ENCODE measurements at places on chromosomes 13 and 19. TPM values are rescaled to one million over a fixed set of nuclear protein-coding genes. Genes with fewer than 3 reads are reported as not detected.

DNA sequence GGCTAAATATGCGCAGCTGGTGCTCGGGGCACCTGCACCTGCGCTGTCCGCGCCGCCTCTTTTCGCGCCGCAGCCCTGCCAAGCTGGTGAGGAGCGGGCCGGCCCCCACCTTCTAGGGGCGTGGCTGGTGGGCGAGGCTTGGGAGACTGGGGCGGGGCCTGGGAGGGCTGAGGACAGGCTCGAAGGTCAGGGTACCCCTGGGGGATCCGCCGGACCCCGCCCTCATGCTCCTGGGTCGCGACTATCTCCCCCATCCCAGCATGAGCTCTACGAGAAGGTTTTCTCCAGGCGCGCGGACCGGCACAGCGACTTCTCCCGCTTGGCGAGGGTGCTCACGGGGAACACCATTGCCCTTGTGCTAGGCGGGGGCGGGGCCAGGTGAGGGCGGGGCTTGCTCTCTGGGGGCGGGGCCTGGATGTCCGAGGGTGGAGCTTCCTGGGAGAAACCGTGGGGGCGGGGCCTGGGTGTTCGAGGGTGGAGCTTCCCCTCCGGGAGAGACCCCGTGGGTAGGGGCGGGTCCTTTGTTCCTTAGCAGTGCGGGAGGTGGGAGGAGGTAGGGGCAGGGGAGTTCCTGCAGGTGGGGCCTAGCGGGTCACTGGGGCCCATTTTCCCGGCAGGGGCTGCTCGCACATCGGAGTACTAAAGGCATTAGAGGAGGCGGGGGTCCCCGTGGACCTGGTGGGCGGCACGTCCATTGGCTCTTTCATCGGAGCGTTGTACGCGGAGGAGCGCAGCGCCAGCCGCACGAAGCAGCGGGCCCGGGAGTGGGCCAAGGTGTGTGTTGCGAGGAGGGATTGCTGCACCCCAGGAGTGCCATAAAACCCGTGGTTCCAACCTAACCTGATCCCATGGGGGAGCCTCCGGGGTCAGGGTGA is 19.7 kb downstream of the PNPLA6 start:
- peaks cover 39% of the 10 kb centered on the region for H3K36me3 ChIP-seq
- H3K27me3 ChIP-seq, result no peaks in the 10 kb centered on the region
- DNase-seq, result no peak
- no peak overlapping the region for H3K4me3 ChIP-seq
- no peaks in the 10 kb centered on the region for H3K4me1 ChIP-seq
- no peak overlapping the region for H3K27ac ChIP-seq

GRCh38 chr19:30162718-30163117 is 209.5 kb upstream of the ZNF536 start:
- no peak overlapping the region for H3K4me3 ChIP-seq
- H3K4me1 ChIP-seq, result no peaks in the 10 kb centered on the region
- no peaks in the 10 kb centered on the region for H3K36me3 ChIP-seq

DNA sequence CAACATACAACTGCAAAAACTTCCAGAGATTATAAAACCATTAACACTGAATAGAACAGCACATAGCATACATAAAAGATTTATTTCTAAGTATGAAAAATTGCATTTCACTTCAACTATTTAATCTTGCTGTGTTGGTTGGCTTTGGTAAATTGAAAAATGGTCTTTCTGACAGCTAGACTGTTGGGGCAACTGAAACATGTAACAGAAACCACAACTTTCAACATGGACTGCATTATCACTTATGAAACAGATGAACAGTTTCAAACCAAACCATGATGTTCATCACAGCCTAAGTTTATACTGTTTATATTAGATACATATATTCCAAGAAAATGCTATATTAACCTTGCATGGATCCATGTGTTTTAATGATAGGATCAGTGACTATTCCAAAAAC is 324.1 kb upstream of the PCDH9 start:
- H3K36me3 ChIP-seq, result peaks cover 13% of the 10 kb centered on the region
- no peak for DNase-seq
- no peaks in the 10 kb centered on the region for H3K27me3 ChIP-seq
- H3K27ac ChIP-seq, result no peak overlapping the region
- peaks cover 5% of the 10 kb centered on the region for H3K4me1 ChIP-seq

DNA sequence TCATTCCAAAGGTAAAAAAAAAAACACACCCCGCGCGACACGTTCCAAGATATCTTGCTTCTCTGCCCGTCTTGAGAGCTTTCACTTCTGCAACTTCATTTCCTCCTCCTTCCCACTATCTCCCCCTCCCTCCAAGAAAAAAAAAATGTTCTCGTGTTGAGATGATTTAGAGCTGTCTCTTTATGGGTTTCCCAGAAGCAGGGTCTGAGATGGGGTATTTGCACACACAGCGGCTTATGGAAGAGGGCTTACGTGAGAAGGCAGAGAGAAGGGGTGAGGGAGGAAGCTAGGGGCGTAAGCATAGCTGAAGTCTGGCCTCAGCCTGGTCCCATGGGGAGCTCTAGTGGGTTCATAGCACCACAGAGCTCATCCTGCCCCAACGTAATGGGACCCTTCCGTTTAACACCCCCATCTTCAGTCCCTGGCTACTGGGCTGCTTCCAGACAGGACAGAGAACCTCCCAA is 31.3 kb upstream of the USE1 start:
- H3K27me3 ChIP-seq, result no peaks in the 10 kb centered on the region
- H3K4me1 ChIP-seq, result no peaks in the 10 kb centered on the region
- peaks cover 44% of the 10 kb centered on the region for H3K36me3 ChIP-seq
- no peak overlapping the region for H3K4me3 ChIP-seq
- no peak overlapping the region for H3K27ac ChIP-seq
- DNase-seq, result no peak

DNA sequence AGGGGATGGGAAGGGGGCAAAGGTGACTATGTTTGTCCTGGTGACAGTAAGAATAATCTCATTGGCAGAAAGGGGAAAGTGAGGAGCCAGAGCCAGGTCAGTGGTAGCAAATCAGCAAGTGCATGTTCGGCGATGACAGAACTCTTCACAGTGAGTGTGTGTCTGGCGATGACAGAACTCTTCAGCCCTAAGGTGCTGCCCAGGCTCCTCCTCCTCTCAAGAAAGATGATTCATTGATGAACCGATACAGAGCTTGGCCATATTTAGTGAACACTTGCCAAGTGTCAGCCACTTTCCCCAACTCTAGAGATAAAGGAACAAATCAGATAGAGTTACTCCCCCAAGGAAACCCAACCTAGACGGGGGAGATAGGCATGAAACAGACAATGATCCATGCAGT is 199.3 kb upstream of the UBL3 start:
- no peak overlapping the region for H3K4me3 ChIP-seq
- H3K36me3 ChIP-seq, result no peaks in the 10 kb centered on the region
- H3K4me1 ChIP-seq, result peaks cover 23% of the 10 kb centered on the region
- no peak overlapping the region for H3K27ac ChIP-seq

DNA sequence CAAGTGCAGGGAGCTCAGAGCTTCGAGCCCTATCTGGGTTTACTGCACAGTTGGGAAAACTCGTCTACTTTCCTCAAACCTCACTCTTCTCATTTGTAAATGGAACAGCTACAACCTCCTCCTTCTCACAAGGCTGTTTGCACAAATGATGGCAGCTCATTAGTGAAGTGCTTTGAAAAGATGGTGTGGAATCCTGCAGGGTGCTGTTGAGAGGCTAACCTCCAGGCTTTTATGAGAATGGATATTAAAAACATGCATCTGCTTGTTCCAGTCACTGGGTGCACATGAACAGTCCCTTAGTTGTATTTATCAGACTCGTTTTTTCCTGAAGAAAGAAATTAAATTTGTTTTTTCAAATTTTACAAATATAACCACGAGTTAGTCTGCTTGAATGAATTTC is 36.6 kb downstream of the PCDH8 start:
- H3K36me3 ChIP-seq, result no peaks in the 10 kb centered on the region
- H3K27me3 ChIP-seq, result no peaks in the 10 kb centered on the region
- no peak overlapping the region for H3K27ac ChIP-seq
- DNase-seq, result no peak
- no peak overlapping the region for H3K4me3 ChIP-seq

DNA sequence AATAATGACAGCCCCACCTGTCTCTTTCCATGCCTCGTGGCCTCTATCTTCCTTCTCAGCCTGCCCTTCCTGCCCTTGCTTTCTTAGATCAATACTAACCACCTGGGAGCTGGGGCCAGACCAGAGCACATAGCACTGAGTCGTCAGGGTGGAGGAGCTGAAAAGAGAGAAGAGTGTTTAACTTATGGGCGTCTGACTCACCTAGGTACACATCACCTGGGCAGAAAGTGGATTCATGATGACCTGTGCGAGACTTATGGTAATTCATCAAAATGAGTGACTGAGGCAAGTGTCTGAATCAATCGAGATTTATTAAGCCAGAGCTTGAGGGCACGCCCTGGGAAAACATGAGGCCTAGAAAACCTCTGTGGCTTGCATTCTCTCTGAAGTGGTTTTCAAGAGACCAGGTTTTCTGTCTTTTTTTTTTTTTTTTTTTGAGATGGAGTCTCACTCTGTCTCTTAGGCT is 19.2 kb downstream of the CEACAM6 start:
- H3K36me3 ChIP-seq, result no peaks in the 10 kb centered on the region
- no peak overlapping the region for H3K27ac ChIP-seq
- peak; percentile 85 for DNase-seq
- H3K4me3 ChIP-seq, result no peak overlapping the region
- H3K4me1 ChIP-seq, result peaks cover 7% of the 10 kb centered on the region
- H3K27me3 ChIP-seq, result peaks cover 48% of the 10 kb centered on the region

DNA sequence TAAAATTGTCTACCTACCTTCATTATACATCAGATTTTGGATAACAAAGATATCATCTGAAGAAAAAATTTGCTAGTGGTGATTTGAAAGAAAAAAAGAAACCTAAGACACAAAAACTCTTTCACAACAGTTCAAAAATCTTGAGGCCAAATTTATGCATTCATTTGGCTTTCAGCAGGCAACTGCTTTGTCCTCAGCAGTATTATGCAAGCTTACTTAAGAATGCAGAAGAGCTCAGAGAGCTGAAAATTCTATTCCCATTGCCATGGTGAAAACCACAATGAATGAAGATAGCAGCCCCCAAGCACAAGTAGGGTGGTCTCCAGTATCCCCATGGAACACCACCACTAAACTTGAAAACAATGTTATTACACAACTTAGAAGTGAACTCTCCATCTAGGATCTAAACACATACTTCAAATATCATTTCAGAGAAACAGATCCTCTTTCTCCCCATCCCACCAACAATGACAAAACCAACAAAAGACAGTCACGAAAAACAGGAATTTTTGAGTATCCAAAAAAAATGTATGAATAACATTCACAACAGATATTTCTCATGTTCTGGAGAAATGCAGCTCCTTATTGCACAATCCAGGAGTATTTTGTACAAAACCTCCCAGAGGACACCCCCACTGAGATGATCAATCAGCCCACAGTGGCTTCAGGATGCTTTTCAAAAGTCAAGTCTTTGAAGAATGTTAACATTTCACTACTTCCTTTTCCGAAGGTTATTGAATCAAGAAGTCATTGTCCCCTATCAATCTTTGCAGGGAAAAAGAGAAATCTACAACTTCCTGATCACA is 192.7 kb downstream of the LHFPL6 start:
- H3K4me3 ChIP-seq, result no peak overlapping the region
- H3K27ac ChIP-seq, result no peak overlapping the region
- no peaks in the 10 kb centered on the region for H3K27me3 ChIP-seq
- no peaks in the 10 kb centered on the region for H3K36me3 ChIP-seq
- H3K4me1 ChIP-seq, result peaks cover 6% of the 10 kb centered on the region

GRCh38 chr13:78607409-78608251 is 4.3 kb upstream of the POU4F1 start:
- no peak overlapping the region for H3K27ac ChIP-seq
- H3K4me1 ChIP-seq, result peaks cover 9% of the 10 kb centered on the region
- no peak overlapping the region for H3K4me3 ChIP-seq

DNA sequence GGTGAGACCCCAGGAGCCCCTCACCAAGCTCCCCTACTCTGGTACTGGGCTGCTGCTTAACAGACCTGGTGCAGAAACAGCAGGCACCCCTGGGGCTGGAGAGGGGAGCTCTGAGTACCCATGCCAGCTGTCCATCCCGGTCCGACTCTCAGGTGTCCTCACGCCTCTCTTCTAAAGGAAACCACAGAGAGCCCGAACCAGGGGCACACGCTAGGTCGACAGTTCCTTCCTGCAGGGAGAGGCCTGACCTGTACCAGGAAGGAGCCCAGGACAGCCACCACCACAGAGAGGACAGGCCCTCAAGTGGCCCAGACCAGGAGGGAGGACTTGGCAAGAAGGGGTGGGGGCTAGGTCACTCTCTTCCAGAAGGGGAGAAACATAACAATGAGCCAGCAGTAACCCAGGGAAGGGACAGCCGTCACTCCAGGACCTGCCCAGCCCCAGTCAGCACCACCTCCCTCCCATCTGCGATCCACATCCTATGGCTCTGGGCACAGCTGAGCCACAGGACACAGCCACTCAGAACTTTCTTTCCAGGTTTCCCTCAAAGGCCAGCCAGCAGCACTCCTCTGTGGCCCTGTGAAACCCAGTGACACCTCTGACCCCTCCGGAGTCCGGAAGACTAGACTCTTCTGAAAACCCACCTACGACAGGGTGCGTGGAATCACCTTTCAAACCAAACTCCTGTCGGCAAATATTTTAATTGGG is 13.0 kb upstream of the SLC35E1 start:
- peaks cover 4% of the 10 kb centered on the region for H3K36me3 ChIP-seq
- peaks cover 34% of the 10 kb centered on the region for H3K4me1 ChIP-seq
- H3K27me3 ChIP-seq, result no peaks in the 10 kb centered on the region
- peak overlapping the region; percentile 78 for H3K27ac ChIP-seq

GRCh38 chr13:113876346-113877148 is 12.7 kb upstream of the GAS6 start:
- no peak overlapping the region for H3K27ac ChIP-seq
- DNase-seq, result no peak
- H3K4me1 ChIP-seq, result no peaks in the 10 kb centered on the region
- no peaks in the 10 kb centered on the region for H3K36me3 ChIP-seq
- H3K27me3 ChIP-seq, result no peaks in the 10 kb centered on the region
- no peak overlapping the region for H3K4me3 ChIP-seq

- peaks cover 2% of the 10 kb centered on the region for H3K27me3 ChIP-seq
- DNase-seq, result no peak
- H3K4me1 ChIP-seq, result no peaks in the 10 kb centered on the region
These were observed 6.1 kb downstream of the LGALS14 start for GRCh38 chr19:39710333-39710890.

- DNase-seq, result no peak
- no peak overlapping the region for H3K4me3 ChIP-seq
- no peak overlapping the region for H3K27ac ChIP-seq
These were observed 240.5 kb downstream of the SLC7A1 start for GRCh38 chr13:29355029-29355428.

DNA sequence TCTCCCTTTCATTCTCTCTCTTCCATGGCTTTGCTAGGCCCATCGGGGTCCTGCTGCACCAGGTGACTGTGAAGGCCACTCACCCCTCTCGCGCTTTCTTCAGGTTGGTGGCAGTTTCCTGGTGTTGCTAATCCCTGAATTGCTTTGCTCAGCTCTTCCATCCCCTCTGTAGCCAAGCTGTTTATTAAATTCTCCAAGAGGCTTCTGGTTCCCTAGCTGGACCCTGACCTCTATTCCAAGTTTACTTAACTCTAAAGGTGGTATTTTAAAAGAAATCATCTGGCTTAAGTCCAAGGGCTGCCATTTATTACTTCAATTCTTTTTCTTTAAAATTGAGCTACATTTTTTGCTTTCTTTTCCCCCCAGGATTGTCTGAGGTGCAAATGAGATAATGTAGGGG is 32.7 kb upstream of the MICU2 start:
- peak; percentile 2 for DNase-seq
- H3K36me3 ChIP-seq, result no peaks in the 10 kb centered on the region
- no peaks in the 10 kb centered on the region for H3K27me3 ChIP-seq
- H3K27ac ChIP-seq, result no peak overlapping the region

The HPN gene
- not detected for total RNA-seq

The PSG4 gene
- total RNA-seq, result 14.0 TPM

The LAIR1 gene
- total RNA-seq, result not detected

The NANOS3 gene
- not detected for total RNA-seq

The CLASRP gene
- total RNA-seq, result 71.7 TPM

The KLF1 gene
- not detected for total RNA-seq

The YJEFN3 gene
- 11.9 TPM for total RNA-seq

The NLRP7 gene
- not detected for total RNA-seq

The GFY gene
- not detected for total RNA-seq

The NAA16 gene
- 14.2 TPM for total RNA-seq
